ENCODE measurements at places on chromosomes 12 and 14. TPM values are rescaled to one million over a fixed set of nuclear protein-coding genes. Genes with fewer than 3 reads are reported as not detected.

GRCh38 chr14:74049876-74050495, 30.8 kb downstream of the BBOF1 start:
- no peaks in the 10 kb centered on the region for H3K4me1 ChIP-seq
- H3K27me3 ChIP-seq: no peaks in the 10 kb centered on the region
- no peak overlapping the region for H3K27ac ChIP-seq
- no peak overlapping the region for H3K4me3 ChIP-seq

DNA sequence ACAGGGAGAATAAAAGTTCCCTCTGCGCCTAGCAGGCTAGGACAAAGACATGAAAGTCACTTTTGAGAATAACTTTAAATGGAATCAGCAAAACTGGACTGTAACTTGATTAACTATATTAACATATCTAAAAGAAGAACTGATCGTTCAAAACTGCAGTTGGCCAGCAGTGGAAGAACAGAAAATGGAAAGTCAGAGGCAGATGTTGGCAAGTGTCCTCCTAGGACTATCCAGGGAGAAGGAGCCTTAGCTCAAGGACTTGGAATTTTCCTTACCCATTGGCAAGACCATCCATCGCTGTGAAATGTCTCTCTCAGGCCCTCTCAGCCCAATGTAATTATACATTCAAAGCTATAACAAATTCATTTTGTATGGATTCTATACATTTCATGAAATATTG, 419.7 kb downstream of the ATP23 start:
- no peaks in the 10 kb centered on the region for H3K36me3 ChIP-seq

DNA sequence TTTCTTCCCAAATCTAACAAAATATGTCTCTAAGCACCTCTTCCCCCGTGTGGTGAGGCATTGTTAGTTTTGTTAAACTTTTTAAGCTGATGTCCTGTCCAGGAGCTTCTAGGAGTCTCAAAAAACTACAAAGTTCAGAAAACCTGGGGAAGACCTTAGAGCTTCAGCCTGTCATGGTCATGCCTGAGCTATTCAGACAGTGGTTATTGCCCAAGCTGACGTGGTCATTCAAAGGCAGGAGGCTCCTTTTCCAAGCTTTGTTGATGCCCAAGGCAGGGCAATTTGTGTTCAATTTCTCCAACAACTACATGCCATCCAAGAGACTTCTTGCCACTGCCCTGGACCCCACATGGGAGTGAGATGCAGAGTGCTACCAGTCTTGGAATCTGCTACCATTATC, 5.8 kb upstream of the LYZ start:
- no peak overlapping the region for H3K27ac ChIP-seq
- H3K4me3 ChIP-seq: no peak overlapping the region
- DNase-seq: no peak

GRCh38 chr12:57146961-57147944, at the start of gene LRP1-AS:
Gene LRP1-AS, minus strand, starts transcription at chr12:57147619.
- peaks cover 23% of the 10 kb centered on the region for H3K36me3 ChIP-seq
- peak within 1 kb of the TSS; percentile 65 for H3K27ac ChIP-seq
- H3K4me1 ChIP-seq: peaks cover 56% of the 10 kb centered on the region
- no peak for DNase-seq

DNA sequence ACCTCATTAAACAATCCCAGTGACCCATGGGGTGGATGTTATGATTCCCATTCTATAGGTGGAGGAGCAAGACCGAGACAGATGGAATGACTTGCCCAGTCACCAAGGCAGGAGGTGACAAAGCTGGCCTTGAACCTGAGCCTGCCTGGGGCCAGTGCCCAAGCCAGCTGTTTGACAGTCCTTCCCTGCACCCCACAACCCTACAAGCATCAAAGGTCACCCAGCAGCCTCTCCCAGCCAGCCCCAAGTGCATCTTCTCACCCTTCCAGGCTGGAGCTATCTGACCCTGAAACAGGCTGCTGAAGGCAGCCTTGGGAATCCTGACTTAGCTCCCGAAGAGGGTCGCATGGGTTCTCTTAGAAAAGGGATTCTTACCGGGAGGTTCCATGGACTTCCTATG, 20.3 kb downstream of the MMAB start:
- no peak for DNase-seq
- H3K27me3 ChIP-seq: peaks cover 60% of the 10 kb centered on the region
- no peaks in the 10 kb centered on the region for H3K36me3 ChIP-seq
- no peaks in the 10 kb centered on the region for H3K4me1 ChIP-seq
- H3K4me3 ChIP-seq: no peak overlapping the region
- no peak overlapping the region for H3K27ac ChIP-seq

GRCh38 chr12:121284551-121285390, 11.7 kb downstream of the CAMKK2 start:
- no peaks in the 10 kb centered on the region for H3K27me3 ChIP-seq
- no peak overlapping the region for H3K27ac ChIP-seq
- H3K36me3 ChIP-seq: no peaks in the 10 kb centered on the region

GRCh38 chr12:95605087-95605486, 53.8 kb upstream of the USP44 start:
- peaks cover 4% of the 10 kb centered on the region for H3K4me1 ChIP-seq
- H3K36me3 ChIP-seq: no peaks in the 10 kb centered on the region
- DNase-seq: no peak
- no peaks in the 10 kb centered on the region for H3K27me3 ChIP-seq
- H3K4me3 ChIP-seq: no peak overlapping the region
- H3K27ac ChIP-seq: no peak overlapping the region

DNA sequence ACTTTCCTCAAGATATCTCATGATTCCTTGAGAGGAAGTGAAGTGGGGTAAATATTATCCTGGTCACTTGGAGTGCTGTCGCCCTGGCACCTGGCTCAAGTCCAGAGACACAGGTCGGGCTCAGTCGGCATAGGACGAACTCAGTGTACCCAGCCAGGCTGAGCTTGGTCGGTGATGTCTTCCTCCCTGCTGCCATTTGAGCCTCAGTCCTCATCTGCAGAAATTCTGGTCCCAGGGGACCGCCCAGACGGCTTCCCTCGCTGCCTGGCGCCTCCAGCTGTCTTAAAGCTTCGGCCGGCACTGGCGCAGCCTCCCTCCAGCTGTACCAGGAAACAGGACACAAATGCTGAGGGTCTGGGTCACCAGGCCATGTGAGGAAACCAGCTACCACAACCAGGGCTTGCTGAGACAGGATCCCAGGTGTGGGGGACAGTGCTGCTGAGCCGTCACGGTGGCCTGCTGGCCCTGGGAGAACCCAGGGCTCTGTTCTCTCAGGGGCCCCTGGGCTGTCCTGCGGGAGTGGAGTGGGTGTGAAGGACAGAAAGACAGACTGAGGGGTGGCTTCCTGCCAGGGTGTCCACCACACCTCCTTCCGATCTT, 5.0 kb upstream of the KLC1 start:
- H3K27ac ChIP-seq: peak overlapping the region; percentile 86
- no peak overlapping the region for H3K4me3 ChIP-seq
- no peaks in the 10 kb centered on the region for H3K36me3 ChIP-seq
- H3K4me1 ChIP-seq: peaks cover 31% of the 10 kb centered on the region
- no peak for DNase-seq

DNA sequence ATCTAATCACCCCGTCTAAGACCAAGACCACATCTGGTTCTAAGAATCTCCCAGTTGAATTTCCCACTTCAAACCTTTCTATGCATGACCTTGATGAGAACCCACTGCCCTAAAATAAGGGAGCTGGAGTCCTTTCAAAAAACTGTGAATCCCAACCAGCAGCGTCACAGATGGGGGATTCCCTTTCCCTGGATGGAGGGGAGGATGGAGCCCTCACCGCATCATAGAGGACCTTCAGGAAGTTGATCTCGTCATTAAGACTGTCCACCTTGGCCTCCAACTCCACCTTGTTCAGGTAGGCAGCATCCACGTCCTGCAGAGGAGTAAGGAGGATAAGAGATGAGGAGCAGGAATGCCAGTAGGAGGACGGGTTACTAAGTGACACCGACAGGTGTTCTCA, 4.8 kb downstream of the KRT4 start:
- H3K27ac ChIP-seq: no peak overlapping the region
- H3K36me3 ChIP-seq: peaks cover 46% of the 10 kb centered on the region
- DNase-seq: no peak
- H3K4me3 ChIP-seq: no peak overlapping the region
- H3K4me1 ChIP-seq: no peaks in the 10 kb centered on the region
- no peaks in the 10 kb centered on the region for H3K27me3 ChIP-seq

GRCh38 chr12:101694297-101694848, 3.1 kb upstream of the CHPT1 start:
- no peaks in the 10 kb centered on the region for H3K36me3 ChIP-seq
- DNase-seq: no peak
- H3K27me3 ChIP-seq: no peaks in the 10 kb centered on the region
- H3K4me1 ChIP-seq: peaks cover 8% of the 10 kb centered on the region

DNA sequence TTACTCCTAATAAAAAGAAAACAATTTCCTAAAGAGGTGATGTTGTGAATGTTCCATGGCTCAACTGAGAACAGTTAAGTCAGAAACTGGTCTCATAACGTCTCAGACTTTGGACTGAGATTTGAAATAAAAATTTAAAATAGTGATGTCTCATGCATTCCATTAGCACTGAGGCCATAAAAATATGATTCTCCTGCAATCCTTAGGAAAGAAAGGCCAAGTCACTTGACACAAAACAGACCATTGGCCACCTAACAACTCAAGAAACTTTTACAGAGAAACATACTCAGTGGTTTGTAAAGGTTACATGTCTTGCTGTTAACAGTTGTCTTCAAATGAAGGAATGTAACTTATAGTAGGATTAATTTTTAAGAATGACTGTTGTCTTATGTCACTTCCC, 58.1 kb downstream of the STAB2 start:
- H3K4me1 ChIP-seq: no peaks in the 10 kb centered on the region
- H3K27me3 ChIP-seq: peaks cover 9% of the 10 kb centered on the region
- no peak overlapping the region for H3K4me3 ChIP-seq
- H3K27ac ChIP-seq: no peak overlapping the region
- DNase-seq: no peak

DNA sequence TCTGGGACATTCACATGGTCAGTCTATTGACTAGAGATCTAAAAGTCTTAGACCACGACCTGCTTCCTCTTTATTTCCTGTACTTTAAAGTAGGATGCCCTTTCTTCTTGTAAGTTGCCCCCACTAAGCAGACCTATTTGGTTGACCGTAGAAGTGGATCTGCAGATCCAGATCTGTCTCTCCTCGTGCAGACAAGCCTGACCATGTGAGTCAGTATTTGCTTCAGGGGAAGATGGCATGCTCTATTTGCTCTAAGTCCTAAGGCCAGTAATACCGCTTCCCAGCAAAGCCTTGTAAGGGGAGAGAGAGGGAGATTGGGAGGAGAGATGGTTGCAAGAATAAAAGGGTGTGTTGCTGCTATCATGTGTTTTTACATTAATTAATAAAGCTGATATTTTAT, 46.8 kb downstream of the KCNC2 start:
- no peak for DNase-seq
- no peak overlapping the region for H3K4me3 ChIP-seq
- no peaks in the 10 kb centered on the region for H3K27me3 ChIP-seq
- no peaks in the 10 kb centered on the region for H3K4me1 ChIP-seq
- H3K27ac ChIP-seq: no peak overlapping the region
- H3K36me3 ChIP-seq: no peaks in the 10 kb centered on the region

- no peaks in the 10 kb centered on the region for H3K36me3 ChIP-seq
- no peaks in the 10 kb centered on the region for H3K4me1 ChIP-seq
- no peak overlapping the region for H3K27ac ChIP-seq
- no peaks in the 10 kb centered on the region for H3K27me3 ChIP-seq
- DNase-seq: no peak
- H3K4me3 ChIP-seq: no peak overlapping the region
These were observed 95.5 kb upstream of the FAR2 start for GRCh38 chr12:29053567-29053966.

KERA gene
- total RNA-seq: not detected

FGF23 gene
- not detected for total RNA-seq

IL31 gene
- total RNA-seq: not detected

IFNG gene
- total RNA-seq: not detected

CMA1 gene
- not detected for total RNA-seq

GPR132 gene
- 1.3 TPM for total RNA-seq

TRIAP1 gene
- 7.1 TPM for total RNA-seq

ADSS1 gene
- total RNA-seq: 3.4 TPM

TEX52 gene
- not detected for total RNA-seq

SMCO2 gene
- not detected for total RNA-seq

TAS2R19 gene
- total RNA-seq: 3.0 TPM

CD27 gene
- 1.5 TPM for total RNA-seq

REC8 gene
- 7.4 TPM for total RNA-seq

Data from esophagus squamous epithelium (tissue), 5 donors.